ENCODE measurements at places on chromosomes 2 and 18. TPM values are rescaled to one million over a fixed set of nuclear protein-coding genes. Genes with fewer than 3 reads are reported as not detected.
A peak's percentile ranks its signal among the peaks of the same experiment; 100 is the strongest.

DNA sequence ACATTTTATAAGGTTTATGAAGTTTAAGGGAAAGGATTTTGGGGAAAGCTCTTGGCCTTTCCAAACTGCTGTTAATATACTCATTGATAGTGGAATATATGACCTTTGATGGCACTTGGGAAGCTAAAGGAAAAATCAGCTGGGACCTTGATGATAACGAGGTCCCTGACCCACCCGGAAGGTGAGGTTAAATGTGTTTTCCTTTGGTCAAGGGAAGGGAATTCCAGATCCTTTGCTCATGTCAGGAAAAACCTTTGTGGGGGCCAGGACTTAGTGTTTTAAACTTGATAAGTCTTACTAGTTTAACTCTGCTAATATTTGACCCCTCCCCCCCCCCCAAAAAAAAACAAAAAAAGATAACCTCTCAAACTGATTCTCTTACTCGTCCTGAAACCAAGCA is 50.7 kb downstream of the CRIM1 start:
- H3K27me3 ChIP-seq = no peaks in the 10 kb centered on the region
- H3K36me3 ChIP-seq = no peaks in the 10 kb centered on the region
- H3K4me3 ChIP-seq = no peak overlapping the region
- DNase-seq = no peak
- peak overlapping the region; percentile 75 for H3K27ac ChIP-seq
- H3K4me1 ChIP-seq = peaks cover 73% of the 10 kb centered on the region

MALL gene
- 1.7 TPM for total RNA-seq

GRCh38 chr2:96512341-96512740 is 7.2 kb upstream of the NEURL3 start:
- no peaks in the 10 kb centered on the region for H3K27me3 ChIP-seq
- no peak overlapping the region for H3K4me3 ChIP-seq
- no peak for DNase-seq
- H3K4me1 ChIP-seq = peaks cover 24% of the 10 kb centered on the region
- no peak overlapping the region for H3K27ac ChIP-seq

DNA sequence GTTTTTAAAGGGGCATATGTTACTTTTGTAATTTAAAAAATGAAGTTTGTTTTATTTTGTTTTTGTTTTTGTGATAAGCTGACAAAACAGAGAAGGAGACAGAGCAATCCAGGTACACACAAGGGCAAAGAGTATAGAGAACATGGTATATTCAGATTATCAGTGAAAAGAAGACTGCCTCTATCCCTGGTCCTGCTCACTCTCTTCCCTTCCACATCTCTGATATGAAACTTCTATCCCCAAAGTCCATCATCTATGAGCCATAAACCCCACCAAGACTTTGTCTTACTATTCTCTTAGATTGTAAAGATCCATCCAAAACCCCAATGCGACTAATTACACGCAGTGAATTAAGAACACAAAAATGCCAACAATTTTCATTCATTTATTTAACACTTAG is 16.6 kb downstream of the ROCK2 start:
- H3K4me3 ChIP-seq = no peak overlapping the region
- no peak for DNase-seq
- no peaks in the 10 kb centered on the region for H3K27me3 ChIP-seq
- no peak overlapping the region for H3K27ac ChIP-seq
- H3K36me3 ChIP-seq = no peaks in the 10 kb centered on the region

GRCh38 chr2:67289921-67290371 is 107.2 kb upstream of the ETAA1 start:
- no peak for DNase-seq
- H3K27me3 ChIP-seq = no peaks in the 10 kb centered on the region
- no peaks in the 10 kb centered on the region for H3K36me3 ChIP-seq
- H3K27ac ChIP-seq = no peak overlapping the region

SLC4A5 gene
- 3.8 TPM for total RNA-seq

COMMD1 gene
- 55.6 TPM for total RNA-seq

UGT1A6 gene
- 0.31 TPM for total RNA-seq

GRCh38 chr18:48328473-48329210 is 80.5 kb downstream of the ZBTB7C start:
- no peaks in the 10 kb centered on the region for H3K36me3 ChIP-seq
- H3K27me3 ChIP-seq = no peaks in the 10 kb centered on the region
- H3K27ac ChIP-seq = no peak overlapping the region
- no peak for DNase-seq
- no peak overlapping the region for H3K4me3 ChIP-seq

DNA sequence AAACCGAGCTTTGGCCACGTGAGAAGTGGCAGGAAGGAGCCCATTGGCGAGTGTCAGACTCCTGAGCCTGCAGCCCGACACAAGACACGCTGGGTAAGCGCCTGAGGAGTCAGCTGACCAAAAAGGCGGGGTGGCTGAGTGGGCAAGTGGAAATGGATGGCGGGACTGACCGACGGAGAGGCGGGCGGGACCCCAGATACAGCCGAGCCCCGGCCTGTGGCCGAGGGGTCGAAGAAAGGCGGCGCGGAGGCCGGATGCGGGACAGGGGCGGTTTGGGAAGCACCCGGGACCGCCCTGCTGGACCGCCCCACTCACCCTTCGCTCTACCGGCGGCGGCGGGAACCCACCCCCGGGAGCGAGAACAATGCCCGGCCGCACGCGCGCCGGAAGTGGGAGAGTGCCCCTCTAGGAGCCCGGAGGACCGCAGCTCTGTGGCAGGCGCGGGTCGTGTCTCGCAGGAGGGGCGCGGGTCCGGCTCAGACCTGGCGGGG is 22.8 kb downstream of the ZSCAN30 start:
- peak overlapping the region; percentile 80 for H3K27ac ChIP-seq
- peak overlapping the region; percentile 89 for H3K4me3 ChIP-seq
- no peaks in the 10 kb centered on the region for H3K36me3 ChIP-seq
- peaks cover 3% of the 10 kb centered on the region for H3K4me1 ChIP-seq
- no peaks in the 10 kb centered on the region for H3K27me3 ChIP-seq

DNA sequence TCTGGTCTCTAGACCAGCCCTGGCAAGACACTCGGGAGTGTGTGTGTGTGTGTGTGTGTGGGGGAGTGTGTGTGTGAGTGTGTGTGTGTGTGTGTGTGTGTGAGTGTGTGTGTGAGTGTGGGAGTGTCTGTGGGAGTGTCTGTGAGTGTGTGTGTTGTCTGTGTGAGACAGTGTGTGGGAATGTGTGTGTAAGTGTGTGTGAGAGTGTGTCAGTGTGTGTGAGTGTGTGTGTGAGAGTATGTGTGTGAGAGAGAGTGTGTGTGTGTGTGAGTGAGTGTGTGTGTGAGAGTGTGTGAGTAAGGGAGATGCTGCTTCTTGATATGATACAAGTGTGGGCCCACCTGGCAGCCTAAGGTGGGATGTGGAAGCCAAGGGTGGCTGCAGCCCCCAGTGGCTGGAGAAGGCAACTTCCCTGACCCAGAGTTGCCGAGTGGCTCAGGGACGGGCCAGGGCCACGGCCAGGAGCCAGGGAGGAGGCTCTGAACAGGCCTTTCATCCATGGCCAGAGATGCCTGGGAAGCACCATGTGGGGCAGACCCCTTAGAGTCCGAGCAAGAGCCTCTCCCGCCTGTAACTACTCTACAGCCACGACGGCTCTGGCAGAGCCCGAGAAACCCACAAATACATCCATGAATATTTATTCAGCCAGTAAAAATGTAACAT is 159.3 kb upstream of the MYCN start:
- no peaks in the 10 kb centered on the region for H3K36me3 ChIP-seq
- no peaks in the 10 kb centered on the region for H3K4me1 ChIP-seq
- no peaks in the 10 kb centered on the region for H3K27me3 ChIP-seq
- DNase-seq = no peak

- no peak overlapping the region for H3K4me3 ChIP-seq
- no peak overlapping the region for H3K27ac ChIP-seq
- no peaks in the 10 kb centered on the region for H3K27me3 ChIP-seq
- H3K4me1 ChIP-seq = peaks cover 30% of the 10 kb centered on the region
Observed at GRCh38 chr2:241689306-241689705, 2.7 kb upstream of the DTYMK start.

OXER1 gene
- total RNA-seq = not detected

DNA sequence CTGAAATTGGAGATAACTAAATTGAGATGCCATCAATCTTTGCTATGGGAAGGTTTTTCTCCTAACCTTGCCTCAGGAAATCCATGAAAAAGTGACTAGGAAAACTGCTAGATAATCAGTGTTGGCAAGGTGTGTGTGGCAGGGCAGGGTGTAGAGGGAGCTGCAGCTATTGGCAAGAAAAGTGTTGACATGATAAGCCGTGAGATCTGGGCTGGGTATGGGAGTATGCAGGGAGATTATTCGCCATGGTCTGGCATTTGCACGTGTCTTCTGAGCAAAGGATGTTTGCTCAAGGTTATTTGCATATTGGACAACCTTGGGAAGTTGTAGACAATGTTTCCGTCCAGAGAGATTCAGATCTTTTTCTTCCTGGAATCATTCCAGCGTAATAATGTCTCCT is 74.7 kb downstream of the SERPINB8 start:
- no peak overlapping the region for H3K4me3 ChIP-seq
- no peak overlapping the region for H3K27ac ChIP-seq
- no peak for DNase-seq
- no peaks in the 10 kb centered on the region for H3K27me3 ChIP-seq

- no peaks in the 10 kb centered on the region for H3K36me3 ChIP-seq
- peak overlapping the region; percentile 96 for H3K4me3 ChIP-seq
- DNase-seq = no peak
- H3K27me3 ChIP-seq = no peaks in the 10 kb centered on the region
- peaks cover 17% of the 10 kb centered on the region for H3K4me1 ChIP-seq
Observed at GRCh38 chr2:241733391-241734207, 831 bp upstream of the D2HGDH start.

- no peaks in the 10 kb centered on the region for H3K27me3 ChIP-seq
- no peak overlapping the region for H3K4me3 ChIP-seq
- no peak overlapping the region for H3K27ac ChIP-seq
- H3K4me1 ChIP-seq = peaks cover 19% of the 10 kb centered on the region
Observed at GRCh38 chr18:58496231-58496630, 132.7 kb downstream of the ALPK2 start.

GRCh38 chr2:105176429-105176828 is 65.1 kb upstream of the GPR45 start:
- no peak overlapping the region for H3K27ac ChIP-seq
- H3K36me3 ChIP-seq = no peaks in the 10 kb centered on the region
- H3K27me3 ChIP-seq = peaks cover 4% of the 10 kb centered on the region
- DNase-seq = no peak
- H3K4me3 ChIP-seq = no peak overlapping the region

GAL3ST2 gene
- not detected for total RNA-seq

DNA sequence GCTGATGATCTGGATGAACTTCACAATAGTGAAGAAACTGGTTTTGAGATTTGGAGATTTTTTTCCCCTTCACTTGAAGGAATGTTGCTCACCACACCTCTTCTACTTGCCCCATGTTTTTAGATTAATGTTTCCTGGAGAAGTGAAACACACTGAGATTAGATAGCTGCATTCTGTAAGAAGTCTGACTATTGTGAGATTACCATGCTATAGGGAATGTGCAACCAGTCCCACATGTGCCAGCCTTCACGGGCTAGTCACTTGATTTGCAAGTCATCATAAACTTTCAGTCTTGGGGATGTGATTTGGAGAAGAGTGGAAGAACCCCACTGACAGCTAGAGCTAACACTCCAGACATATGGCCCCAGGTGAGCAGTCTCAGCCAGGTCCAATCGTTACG is 7.4 kb upstream of the CCNYL1 start:
- H3K27ac ChIP-seq = no peak overlapping the region
- no peaks in the 10 kb centered on the region for H3K4me1 ChIP-seq
- no peak for DNase-seq

DNA sequence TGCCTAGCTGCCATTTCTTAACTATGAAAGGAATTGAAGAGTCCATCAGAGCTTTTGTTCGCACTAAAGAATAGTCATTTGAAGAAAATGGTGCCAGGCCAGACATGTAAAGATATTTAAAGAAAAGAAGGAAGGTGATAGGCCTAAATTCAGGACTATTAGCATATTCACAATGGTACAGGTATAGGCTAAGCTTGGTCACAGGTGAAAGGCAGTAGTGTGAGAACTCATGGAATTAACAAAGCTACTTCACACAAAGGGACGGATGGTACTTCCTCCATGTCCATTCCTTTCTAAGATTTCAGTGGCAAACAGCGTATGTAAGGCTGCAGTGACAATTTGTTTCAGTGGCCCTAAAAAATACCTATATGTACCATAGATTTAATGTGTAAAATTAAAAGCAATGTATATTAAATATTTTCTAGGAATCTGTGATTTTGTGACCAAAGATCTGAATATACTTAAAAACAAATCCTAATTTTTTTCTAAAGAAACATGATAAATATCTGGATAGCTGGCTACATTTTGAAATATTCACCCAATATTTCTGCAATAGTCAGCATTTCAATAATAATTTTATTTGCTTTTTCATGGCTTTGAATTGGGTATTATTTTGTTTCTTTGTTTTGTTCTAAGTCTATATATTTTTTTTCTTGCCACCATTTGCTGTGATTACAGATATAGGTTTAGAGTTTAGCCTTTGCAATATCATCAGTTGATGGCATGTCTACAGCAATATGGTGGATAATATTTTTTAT is 116.1 kb downstream of the CAMKMT start:
- no peaks in the 10 kb centered on the region for H3K27me3 ChIP-seq
- H3K4me3 ChIP-seq = no peak overlapping the region
- no peak for DNase-seq
- H3K4me1 ChIP-seq = no peaks in the 10 kb centered on the region
- no peak overlapping the region for H3K27ac ChIP-seq

- peak overlapping the region; percentile 33 for H3K27ac ChIP-seq
- no peaks in the 10 kb centered on the region for H3K27me3 ChIP-seq
- no peaks in the 10 kb centered on the region for H3K4me1 ChIP-seq
- H3K36me3 ChIP-seq = no peaks in the 10 kb centered on the region
- no peak overlapping the region for H3K4me3 ChIP-seq
- no peak for DNase-seq
Observed at GRCh38 chr2:168138901-168139300, 108.5 kb downstream of the STK39 start.

DNA sequence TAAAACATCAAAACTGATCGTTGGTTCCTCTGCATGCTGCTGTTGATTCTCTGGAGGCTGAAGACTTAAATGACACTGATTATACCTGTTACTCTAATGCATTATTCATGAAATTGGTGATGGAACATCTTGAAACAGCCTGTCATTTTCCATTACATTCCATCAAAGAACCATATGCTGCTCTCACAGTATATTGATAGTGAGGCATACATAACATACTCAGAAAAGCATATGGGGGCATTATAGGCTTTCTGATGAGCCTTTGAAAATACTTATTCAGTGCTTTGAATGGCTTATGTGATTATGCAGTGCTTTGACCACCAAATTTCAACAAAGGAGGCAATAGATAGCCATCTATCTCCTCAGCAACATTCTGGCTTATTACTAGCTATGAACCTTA is 392.1 kb downstream of the CDH19 start:
- H3K27ac ChIP-seq = no peak overlapping the region
- H3K4me3 ChIP-seq = no peak overlapping the region
- H3K36me3 ChIP-seq = no peaks in the 10 kb centered on the region
- H3K27me3 ChIP-seq = no peaks in the 10 kb centered on the region
- no peaks in the 10 kb centered on the region for H3K4me1 ChIP-seq

DNA sequence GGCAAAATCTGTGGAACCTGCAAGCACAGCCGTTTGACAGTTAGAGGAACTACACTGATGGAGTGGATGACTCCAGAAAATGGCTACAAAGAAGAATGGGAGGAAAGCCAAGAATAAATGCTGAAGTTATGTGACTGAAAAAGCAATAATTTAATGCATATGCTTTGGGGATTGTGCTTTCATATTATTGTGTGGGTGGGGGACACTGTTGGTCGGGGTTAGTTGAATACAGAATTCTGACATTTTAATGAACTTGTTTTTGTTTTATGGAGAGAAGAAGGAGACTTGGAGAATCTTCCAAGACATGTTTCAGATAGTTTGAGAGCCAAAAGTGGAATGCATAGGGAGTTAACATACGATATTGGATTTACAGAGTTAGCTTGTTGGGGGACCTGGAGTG is 68.5 kb downstream of the NRP2 start:
- H3K27me3 ChIP-seq = no peaks in the 10 kb centered on the region
- no peaks in the 10 kb centered on the region for H3K36me3 ChIP-seq
- no peak overlapping the region for H3K27ac ChIP-seq
- no peak overlapping the region for H3K4me3 ChIP-seq
- no peaks in the 10 kb centered on the region for H3K4me1 ChIP-seq
- DNase-seq = no peak
